ENCODE measurements at places on chromosomes 3 and 15.

GRCh38 chr3:44476181-44476611 lies 1.3 kb downstream of the ZNF445 start:
- DNase-seq, result no peak

GRCh38 chr3:4411236-4411635 lies 55.8 kb downstream of the SUMF1 start:
- DNase-seq, result no peak

DNA sequence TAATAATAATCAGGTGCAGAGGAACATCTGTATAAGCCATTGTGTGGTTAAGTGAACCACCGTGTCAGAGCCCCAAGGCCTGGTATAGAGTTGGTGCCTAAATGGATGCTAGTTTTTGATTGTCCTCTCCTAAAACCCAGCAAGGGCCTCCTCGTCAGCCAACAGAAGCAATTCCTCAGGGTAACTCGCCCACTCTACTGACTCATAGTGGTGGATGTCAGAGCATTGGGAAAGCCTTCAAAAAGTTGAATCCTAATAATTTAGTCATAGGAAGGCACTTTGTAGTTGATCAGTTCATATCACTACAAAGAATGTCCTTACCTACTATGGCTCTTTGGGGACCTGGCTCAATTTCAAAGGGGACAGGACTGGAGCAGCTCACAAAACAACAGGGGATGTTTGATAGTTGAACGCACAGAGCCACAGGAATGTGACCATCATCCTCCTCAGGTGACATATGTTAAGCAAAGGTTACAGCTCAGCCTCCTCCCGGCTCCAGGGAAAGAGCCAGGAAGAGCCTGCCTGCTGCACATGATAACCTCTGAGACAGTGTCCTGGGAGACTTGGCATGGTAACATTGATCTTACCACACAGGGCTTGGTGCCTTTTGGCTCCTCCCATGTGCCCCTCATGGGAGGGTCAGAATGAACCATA lies 338.7 kb downstream of the CLSTN2 start:
- DNase-seq, result no peak

DNA sequence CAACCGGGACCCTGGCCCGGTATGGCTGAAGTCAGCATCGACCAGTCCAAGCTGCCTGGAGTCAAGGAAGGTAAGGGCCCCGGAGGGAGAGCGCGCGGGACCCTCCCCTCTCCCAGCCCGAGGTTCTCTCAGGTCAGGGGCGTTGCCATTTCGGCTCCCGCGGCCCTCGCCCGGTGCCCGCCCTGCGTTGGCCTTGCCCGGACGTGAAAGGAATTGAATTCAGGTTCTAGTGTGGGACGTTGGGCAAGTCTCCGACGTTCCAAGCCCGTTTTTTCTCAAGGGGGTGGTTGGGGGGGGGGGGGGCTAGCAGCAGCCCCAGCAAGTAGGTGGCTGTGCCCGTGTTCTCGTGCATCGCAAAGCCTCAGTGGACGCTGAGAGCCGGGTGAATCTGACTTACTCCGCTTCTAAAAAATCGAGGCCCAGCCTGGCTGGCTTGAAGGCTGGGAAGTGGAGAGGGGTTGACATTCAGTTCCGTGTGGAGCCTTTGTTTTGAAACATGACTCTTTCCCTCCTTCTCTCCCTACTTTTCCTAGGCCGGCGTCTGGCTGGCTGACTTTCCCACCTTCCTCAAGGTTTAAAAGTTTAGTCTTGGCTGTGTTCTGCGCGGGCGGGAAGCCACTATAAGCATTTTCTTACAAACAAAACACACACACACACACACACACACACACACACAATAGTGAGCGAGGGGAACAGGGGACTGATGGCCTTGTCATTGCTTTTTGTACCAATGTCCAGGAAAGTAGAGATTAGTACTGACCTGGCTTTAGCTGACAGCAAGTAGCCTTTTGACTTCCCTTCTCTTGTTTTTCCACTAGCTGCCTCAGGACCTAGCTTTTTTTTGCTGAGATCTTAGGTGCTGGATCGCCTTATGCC lies at the start of gene UTS2B:
UTS2B (minus strand) TSS at position 873 of the 876 bp plus-strand sequence. CDS start 48,337 bp downstream, outside the sequence.
- no peak for DNase-seq

DNA sequence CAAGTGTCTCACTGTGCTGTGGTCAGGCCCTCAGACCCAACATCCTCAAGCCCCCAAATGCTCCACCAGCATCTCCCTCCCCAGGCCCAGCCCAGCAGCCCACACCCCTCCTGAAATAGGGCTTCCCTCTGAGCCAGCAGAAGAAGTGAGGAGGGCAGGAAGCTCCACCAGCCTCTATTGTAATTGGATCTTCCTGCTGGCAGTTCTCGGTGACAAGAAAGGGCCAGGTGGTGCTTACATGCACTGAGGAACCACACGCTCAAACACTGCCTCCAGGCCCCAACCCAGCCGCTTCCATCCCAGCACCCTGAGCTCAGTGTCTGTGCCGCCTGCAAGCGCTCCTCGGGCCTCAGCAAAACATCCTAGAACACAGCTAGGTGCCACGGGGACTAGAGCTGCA lies 96.7 kb downstream of the ATP10A start:
- DNase-seq, result no peak

DNA sequence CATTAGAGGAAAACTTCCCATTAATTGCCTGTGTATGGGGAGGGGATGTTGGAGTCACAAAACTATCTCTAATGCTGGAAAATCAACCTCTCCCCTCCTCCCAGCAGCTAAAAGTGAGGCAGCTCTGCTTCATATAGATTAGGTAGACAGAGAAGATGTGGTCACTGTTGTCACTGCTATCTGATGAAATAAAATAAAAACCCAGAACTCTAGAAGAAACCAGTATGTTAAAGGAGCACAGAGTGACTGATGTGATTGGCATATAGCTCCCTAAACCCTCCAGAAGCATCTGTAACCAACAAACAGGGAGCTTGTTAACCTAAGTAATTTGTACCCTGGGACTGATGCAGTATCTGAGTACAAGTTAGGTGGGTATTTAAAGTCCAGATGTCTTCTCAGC lies 211.9 kb upstream of the TRIM42 start:
- no peak for DNase-seq

DNA sequence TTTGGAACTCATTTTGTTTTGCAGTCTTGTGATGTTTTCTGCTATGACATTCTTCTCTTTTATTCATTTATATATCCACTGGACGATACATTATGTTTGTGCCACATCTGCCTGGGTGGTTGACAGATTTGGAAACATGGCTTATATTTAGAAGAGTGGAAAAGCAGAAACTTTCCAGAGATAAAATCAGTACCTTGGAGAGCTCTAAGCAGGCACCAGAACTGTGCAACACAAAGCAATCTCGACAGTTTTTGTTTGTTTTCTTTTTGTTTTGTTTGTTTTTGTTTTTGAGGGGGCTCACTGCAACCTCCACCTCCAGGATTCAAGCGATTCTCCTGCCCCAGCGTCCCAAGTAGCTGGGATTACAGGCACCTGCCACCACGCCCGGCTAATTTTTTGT lies 45.5 kb downstream of the SYN2 start:
- DNase-seq, result no peak

DNA sequence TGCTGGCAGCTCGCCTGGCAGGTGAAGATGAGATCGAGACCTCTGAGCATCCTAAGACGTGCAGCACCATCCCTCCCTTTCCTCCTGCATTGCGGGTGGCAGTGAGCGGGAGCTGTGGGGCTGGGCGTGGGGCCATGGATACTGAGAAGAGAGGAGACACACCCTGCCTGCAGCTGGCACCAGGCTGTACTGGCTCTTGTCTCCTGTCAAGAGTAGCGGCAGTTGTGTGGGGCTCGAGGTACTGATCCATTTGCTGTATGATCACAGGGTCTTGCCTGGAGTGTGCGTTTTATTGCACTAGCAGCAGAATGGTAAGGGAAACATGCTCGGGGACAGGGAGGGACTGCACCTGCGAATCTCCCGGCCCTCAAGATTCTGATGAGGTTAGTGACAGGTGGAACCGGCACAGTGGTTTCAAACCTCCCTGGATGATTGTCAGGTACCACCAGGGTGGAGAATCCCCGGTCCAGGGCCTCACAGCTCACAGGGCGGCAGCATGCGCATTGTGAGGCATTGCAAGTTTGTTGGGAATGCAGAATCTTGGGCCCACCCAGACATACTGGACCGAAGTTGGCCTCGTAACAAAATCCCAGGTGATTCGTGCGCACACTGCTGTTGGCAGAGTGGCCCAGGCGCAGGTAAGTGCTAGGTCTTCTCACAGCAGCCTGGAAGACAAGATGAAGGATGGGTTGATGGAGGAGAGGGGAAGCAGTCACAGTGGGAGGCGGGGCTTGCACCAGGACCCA lies 14.1 kb downstream of the SYNM start:
- no peak for DNase-seq

DNA sequence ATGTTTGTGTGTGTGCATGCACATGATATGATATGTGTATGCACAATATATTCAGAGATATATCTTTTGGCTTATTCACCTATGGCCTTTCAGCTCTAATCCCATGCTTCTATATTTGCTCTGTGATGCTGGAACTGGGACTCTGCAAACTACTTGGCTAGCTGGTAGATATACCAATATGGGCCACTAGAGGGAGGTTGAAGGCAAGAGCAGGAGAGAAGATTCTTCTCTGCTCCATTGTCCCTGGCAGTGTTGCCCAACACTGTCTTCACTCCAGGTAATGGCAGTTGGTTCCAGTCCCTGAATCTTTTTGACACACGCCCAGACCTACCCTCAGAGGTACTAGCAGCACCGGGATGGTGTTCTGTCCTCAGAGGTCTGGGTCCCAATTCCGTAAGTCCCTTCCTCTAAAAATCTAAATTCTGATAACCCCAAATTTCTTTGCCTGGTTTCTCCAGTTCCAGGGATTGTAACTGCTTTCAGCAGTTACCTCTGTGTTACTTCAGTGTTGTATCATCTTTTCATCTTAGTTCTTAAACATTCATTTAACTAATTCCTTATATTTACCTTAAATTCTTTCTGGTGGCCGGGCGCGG lies 44.7 kb downstream of the GTPBP8 start:
- DNase-seq, result no peak

- no peak for DNase-seq
Observed at GRCh38 chr3:181718369-181718768, 6.6 kb downstream of the SOX2 start.

DNA sequence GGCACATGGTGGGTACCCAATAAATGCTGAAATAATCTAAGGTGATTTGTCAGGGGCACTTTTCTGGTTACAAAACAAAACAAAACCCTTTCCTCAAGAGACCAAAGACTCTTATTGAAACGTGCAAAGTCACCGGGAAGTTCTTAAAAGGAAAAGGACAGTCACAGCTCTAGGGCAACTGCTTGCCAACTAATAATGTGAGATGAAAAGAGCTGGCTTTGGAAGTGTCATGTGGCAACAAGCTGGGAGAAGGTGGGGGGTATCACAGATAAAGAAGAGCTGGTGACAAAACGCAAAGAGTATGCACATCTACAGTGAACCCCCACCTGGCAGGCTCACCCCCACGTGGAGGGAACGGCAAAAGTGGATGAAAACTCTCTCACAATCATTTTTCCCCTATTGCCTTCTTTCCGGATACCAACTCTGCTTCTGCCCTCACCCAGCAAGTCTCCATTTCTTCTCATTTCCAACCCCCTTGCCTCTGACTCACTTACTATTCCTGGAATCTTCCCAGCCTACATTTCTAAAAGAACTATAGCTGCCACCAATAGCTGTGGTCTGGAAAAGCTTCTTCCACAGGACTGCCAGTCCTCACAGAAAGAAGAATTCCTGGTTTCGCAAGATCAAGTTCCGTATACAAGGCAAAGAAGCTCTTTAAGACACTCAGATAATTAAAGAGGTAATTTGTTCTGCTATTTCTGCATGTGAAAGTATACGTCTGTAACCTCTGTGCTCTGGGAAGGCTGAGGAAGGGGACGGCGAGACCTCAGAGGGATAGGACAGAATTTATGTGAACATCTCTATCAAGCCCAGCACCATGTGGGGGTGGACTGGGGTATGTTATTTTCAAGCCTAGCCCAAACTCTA lies 21.8 kb upstream of the ANPEP start:
- DNase-seq, result no peak

GRCh38 chr3:182514236-182514964 lies 278.9 kb upstream of the ATP11B start:
- no peak for DNase-seq

DNA sequence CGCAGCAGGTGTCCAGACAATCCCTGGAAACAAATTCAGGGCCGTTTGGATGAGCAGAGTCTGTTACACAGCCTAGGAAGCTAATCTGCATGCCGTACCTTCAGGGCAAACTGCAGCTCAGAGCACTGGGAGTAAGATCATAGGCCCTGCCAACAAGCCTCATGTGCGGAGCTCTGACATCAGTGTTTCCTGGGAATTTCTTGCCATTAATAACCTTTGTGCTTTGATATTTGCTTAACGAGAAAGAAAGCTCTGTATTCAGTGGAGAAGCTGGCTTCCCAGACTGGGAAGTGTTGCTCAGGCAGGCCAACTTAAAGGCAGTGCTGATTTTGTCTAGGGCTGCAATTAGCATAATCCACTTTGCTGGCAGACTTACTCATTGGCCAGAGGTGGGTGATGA lies 116.1 kb upstream of the KLHL25 start:
- DNase-seq, result no peak

DNA sequence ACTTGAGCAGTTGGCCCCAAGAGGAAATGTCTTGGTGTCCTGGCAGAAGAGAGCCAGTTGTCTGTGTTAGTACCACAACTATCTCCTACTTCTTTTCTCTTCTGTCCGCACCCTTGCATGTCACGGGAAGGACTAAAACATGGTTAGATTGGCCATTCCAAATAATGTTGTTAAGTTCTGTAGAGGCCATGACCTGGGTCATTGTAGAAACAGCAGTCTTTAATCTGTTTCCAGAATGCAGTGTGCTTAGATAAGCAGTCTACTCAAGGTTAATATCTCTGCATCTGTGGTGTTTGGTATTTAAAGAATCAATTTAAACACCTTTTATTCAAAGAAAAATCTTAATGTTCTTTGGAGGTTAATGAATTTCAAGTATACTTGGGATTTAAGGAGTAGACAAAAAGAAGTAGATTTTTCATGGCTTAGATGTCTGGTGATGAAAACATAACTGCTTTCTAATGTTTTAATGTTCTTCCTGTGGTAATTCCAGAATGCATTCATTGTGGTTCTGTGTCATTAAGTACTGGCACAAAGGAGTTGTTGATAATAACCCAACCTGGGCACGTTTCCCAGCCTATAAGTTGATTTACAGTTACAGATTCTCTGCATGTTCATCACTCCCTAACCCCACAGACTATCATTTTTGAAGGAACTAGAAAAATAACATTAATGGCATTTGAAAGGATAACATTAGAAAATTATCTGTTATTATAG lies 58.9 kb downstream of the TMEM108 start:
- DNase-seq, result no peak

Measured in stimulated activated CD4-positive, alpha-beta T cell treated with anti-CD3 and anti-CD28 coated beads, Interleukin-4, amount 100 ng/mL, for 48 hours (primary cell).